ENCODE measurements at places on chromosomes 2 and 18. TPM values are rescaled to one million over a fixed set of nuclear protein-coding genes. Genes with fewer than 3 reads are reported as not detected.

Gene LIMS3
- total RNA-seq, result 1.8 TPM

DNA sequence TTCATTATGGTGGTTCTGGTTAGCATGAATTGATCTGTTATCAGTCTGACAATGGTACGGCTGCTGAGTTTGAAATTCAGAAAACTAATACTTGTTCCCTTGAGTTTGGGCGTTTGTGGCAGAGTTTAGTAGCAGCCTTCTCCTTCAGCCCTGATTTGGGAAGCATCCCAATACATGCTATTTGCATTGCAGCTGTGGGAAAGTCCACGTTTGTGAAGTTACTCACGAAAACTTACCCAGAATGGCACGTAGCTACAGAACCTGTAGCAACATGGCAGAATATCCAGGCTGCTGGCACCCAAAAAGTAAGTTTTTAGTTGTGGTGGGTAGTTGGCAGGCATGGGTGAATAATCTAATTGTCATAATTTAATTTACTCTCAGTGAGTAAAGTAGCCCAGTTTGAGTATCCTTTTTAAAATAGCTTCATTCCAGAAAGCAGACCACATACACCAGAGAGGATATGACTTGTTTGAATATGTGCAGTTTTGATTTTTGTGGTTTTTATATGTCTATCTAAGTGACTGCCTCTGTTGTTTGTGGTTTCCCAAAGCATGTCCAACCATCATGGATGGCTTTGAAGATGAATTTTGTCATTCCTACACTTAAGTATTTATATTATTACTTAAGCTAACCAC, 12.2 kb downstream of the DGUOK start:
- DNase-seq, result no peak

GRCh38 chr2:189545418-189545817, 35.2 kb downstream of the SLC40A1 start:
- no peak for DNase-seq

DNA sequence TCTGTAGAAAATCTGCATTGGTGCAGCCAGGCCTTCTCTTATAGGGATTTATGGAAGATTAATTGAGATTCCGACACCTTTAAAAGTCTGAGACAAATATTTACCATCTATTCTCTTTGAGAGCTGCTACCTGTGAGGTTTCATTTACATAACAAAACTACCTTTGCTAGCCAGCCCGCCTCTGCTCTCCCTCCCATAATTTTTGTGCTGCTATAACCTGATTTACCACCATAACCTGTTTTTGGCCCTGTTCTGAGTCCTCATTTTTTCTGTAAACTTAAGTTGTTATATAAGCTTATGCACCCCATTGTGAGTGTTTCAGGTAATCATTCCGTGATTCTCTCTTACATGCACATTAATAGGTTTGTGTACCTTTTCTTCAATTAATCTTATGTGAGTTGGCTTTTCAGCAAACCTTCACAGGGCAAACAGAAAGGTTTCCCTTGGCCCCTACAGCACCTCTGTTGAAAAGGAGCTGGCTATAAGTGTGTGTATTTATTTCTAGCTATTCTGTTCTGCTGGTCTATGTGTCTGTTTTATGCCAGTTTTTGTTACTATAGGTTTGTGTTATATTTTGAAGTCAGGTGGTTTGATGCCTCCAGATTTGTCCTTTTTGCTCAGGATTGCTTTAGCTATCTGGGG, 114.9 kb upstream of the XIRP2 start:
- no peak for DNase-seq

DNA sequence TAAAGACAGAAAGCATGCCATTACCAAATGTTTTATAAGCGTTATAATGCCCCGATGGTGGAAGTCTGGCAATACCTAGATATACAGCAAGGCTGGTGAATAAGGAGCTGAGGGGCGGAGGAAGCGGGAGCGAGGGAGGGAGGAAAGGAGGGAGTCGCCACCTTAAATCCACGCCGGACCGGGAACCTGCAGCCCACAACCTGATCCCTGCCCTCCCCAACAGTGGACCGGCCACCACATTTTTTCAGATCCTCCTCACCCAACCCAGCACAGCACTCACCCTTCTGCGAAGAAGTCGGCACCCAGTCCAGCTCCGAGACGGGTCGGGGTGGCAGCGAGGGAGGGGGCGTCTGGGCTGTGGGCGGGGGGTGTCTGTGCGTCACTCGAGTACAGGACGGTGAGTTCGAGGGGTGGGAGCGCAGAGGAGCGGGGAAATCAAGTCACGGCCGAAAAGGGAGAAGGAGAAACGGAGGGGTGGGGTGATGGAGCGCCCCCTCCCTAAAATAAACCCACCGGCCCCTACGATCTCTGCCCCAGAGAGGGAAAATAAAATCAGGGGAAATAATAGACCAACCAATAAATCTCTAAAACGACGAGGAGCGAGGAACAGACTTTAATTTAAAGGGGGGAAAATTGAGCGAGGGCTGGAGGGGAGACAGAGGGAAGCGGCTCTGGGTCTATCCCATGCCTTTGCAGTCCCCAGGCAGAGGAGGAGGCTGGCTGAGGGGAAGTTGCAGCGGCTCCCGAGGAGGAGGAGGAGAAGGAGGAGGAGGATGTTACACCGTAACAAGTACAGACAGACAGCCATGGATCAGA, 96.5 kb upstream of the SERTAD2 start:
- no peak for DNase-seq

All from type B pancreatic cell (in vitro differentiated cells).